ENCODE measurements at places on chromosomes 5 and 9.

DNA sequence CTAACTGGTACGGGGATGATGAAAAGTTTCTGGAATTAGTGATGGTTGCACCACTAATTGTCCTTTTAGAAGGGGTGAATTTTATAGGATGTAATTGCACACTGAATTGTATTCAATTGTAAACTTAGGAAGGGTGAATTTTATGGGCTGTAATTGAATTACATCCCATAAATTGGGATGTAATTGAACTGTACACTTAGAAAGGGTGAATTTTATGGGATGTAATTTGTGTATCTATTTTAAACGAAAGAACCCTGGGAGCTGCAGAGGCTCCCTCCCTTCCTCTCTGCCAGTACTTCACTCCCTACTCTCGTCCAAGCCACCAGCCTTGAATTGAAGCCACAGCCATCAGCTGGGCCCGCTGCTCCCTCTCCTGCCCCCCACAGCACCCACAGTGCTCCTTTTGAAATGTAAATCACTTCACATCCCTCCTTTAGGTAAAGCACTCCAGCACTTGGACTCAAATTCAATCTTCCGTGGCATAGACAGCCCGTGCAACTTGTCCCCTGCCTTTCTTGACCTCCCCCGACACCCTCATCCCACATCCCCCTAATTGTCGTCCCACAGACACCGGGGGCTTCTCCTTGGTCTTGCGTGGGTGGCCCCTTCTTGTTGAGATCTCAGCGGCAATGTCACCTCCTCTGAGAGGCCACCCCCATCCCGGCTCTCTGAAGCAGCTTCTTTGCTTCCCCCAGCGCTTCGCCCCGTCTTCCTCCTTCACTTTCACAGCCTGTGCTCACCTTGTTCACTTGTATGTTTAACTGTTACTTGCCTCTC is 84.2 kb upstream of the HRH2 start:
- DNase-seq = no peak

DNA sequence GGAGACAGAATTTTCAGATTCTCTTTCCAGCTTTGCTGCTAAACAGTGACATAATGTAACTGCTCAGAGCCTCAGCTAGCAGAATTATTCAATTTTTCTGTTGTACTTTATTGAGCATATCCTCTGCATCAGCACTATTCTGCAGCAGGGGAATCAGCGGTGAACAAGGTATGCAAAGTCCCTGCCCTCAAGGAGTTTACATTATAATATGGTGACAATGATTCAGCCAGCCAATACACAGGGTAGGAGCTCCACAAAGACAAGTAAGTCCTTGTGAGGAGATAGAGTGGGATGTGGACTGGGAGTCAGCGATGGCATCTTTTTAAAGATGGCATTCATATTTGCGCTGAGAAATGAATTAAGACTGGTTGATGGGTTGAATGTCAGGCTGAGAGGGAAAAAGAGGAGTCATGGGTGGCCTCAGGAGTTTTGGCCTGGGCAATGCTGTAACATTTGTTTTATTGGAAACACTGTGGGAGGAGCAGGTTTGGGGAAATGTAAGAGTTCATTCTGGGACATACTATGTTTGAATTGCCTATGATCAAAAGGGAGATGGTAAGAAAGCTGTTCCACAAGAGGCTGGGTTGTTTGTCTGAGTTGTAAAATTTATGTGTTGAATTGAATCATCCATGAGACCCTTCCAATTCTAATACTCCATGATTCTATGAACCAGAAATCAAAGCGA is 194.5 kb downstream of the PLK2 start:
- no peak for DNase-seq

DNA sequence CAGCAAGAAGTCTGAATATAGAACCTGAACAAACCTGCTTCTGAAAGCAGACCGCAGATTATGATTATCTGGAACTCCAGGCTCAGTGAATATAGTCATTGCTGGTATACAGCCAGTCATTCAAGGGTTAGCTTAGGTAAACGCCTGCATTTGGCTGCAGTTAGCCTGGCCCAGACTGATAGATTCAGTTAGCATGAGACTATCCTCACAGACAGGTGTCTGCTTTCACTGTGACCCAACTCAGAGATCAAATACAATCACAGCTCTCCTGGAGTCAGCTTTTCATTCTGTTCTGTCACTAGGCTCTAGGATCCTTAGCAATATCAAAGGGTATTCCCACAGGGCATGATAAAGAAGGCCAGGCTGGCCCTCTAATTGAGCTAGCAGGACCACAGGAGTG is 138.6 kb upstream of the PLCXD3 start:
- no peak for DNase-seq

- DNase-seq = no peak
Observed at GRCh38 chr5:59464969-59465368, 428.6 kb downstream of the PDE4D start.

DNA sequence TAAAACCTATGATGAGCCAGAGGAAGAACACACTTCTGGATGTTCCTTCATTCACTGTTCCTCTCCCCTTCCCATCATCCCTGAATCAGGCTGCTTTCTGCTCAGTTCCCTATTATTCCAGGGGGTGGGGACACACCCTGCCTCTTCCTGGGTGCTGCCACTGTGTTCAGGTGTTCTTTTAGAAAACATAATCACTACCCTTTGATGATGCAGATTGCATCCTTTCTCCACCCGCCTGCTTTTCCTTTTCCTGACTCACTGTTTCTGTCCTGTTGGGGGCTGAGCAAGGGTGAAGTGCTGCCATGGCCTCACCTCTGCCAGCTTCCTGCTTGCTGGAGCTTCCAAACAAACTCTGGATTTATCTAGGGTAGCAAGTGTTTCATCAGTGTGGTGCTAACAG is 331.9 kb upstream of the GRIA1 start:
- DNase-seq = no peak

GRCh38 chr5:52824827-52825226 is 37.1 kb downstream of the ITGA1 start:
- DNase-seq = no peak

- DNase-seq = peak; percentile 32
Observed at GRCh38 chr9:133403766-133404453, 13.9 kb downstream of the REXO4 start.

Data from stimulated activated CD4-positive, alpha-beta T cell treated with anti-CD3 and anti-CD28 coated beads, Interleukin-12 subunit alpha, Interleukin-12 subunit beta, amount 100 ng/mL, for 24 hours (primary cell).